Esophagus squamous epithelium (tissue), 5 donors: ENCODE measurements at places on chromosomes 7 and 10.

GRCh38 chr10:61609701-61610100, 53.0 kb upstream of the CABCOCO1 start:
- DNase-seq = no peak

DNA sequence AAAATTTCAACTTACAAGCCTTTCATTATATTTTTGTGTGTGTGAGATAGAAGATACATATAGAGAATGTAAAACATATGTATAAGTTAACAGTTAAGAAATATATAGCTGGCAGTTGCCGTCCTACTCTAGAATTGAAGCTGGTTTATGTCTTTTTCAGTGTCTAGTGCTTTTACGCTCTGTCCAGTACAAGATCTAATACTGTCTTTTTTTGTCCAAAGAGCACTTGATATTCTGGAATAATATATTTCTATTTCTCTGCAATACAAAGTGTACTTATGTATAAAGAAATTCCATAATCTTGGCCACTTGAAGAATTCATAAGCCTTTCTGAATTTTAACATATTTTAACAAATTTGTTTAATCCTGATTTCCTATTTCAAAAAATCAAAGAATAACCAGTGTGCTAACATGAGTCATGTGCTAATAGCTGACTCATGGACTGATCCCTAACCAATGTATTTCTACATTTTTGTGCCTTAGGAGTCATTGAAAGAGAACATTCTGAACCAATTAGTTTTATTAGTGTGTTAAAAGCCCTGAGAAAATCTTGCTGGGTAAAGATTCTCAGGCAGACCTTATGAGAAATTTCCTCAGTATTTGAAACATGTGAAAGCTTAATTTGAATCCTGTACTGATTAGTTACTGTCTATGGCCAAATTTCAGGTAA, 73.2 kb upstream of the CCAR1 start:
- no peak for DNase-seq

DNA sequence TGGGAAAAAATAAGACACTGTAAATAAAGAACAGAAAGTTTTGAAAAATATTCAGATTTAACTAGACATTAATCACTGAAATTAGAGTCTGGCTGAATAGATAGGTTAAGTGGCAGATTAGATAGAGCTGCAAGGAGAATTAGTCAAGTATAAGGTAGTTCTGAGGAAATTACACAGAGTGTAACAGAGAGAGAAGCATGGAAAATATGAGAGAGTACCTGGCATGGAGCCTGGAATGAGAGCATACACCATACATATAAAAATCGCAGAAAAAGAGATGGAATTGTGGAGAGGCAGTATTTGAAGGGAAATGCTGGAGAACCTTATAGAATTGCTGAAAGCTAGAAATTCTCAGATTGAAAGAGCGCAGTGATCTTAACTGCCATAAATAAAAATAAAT, 46.9 kb downstream of the ZNRF2 start:
- no peak for DNase-seq

- DNase-seq = no peak
Measured at GRCh38 chr10:14468726-14469125, 138.0 kb upstream of the FRMD4A start.

GRCh38 chr10:77027141-77027540, 610.5 kb downstream of the KCNMA1 start:
- DNase-seq = no peak

DNA sequence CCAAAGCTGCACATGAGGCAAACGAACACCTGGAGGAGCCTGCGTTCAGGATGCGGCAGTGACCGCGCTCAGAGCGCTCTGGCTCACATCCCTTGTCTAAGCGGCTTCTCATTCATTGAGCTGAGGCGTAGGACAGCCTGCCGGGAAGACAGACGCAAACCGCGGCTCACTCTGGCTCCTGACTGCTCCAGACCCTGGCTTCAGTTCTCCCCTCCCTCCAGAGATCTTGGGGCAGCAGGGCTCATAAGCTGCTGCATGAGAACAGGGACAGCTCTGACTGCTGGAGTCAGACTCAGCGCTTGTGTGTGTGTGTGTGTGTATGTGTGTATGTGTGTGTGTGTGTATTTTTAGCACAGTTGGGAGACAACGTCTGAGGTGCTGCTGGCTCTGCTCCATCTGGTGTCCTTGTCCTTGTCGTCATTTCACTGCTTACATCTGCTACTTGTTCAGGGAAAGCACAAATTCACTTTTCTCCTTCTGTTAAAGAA, 15.8 kb upstream of the LYZL2 start:
- no peak for DNase-seq

DNA sequence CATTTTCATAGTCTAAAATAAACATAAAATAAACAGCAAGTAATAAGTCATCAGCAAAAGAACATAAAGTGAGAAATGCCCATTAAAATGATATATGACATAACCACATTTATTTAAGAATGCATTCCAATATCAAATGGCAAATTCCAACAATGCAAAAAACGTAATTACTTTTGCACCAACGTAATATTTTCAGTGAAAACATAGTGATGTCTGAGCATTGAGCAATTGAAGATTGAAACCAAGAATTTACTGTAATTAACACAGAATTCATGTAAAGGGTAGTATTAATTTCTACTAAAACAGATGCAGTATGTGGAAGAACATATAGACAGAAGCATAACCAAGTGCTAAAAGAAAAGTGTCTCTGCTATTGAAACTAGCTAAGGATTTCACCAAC, 123.0 kb upstream of the TNS3 start:
- DNase-seq = no peak

GRCh38 chr10:96263669-96264068, 7.7 kb downstream of the BLNK start:
- no peak for DNase-seq

GRCh38 chr7:101093906-101094305, 8.6 kb downstream of the TRIM56 start:
- DNase-seq = no peak

DNA sequence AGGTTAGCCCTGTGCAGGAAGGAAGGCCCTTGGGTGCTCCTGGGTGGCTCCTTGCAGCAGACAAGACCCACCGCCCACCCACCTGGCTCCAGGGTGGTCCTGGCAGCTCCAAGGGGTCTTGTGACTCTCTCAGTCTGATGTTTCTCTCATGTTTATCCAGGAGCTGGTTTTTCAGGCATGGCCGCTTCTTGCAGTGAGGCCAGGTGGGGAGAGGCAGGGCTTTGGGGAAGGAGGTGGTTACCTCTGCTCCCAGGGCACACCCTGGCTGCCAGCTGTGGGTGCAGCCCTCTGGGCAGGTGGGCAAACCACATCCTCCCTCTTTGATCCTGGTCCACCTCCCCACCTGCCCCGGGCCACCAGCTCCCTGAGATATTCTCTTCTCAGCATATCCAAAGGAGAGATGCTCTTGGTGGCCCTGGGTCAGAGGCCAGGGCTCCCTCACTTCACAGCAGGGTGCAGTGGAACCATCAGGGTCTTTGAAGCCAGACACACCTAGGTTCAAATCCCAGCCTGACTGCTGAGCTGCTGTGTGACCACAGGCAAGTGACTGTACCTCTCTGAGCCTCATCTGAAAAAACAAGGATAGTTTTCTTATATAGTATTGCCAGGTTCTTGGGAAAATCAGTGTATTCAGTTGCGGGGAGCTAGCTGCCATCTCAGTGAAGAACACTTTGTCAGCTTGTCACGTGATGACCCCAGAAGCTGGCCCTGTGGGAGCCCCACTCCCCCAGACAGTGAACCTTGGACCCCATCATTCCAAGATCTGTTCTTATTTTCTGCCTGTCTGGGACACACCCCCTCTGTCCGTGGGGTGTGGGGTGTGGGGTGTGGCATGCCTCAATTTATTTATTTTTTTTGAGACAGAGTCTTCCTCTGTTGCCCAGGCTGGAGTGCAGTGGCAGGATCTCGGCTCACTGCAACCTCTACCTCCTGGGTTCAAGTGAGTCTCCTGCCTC, 11.5 kb downstream of the GTF2IRD1 start:
- DNase-seq = no peak

DNA sequence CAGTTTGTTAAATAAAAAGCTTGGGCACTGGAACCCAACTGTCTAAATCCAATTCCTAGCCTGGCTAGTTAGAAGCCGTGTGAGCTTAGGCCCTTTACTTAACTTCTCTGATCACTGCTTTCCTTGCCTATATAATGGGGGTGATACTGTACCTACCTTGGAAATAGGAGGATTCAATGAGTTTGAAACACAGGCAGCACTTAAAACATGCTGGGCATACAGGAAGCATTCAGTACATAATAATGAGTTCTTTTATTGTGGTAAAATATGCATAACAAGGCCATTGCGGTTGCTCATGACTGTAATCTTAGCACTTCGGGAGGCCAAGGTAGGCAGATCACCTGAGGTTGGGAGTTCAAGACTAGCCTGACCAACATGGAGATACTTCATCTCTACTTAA, 47.4 kb upstream of the SEPHS1 start:
- DNase-seq = no peak

- DNase-seq = no peak
Measured at GRCh38 chr7:153245809-153246208, 486.3 kb downstream of the ACTR3B start.

DNA sequence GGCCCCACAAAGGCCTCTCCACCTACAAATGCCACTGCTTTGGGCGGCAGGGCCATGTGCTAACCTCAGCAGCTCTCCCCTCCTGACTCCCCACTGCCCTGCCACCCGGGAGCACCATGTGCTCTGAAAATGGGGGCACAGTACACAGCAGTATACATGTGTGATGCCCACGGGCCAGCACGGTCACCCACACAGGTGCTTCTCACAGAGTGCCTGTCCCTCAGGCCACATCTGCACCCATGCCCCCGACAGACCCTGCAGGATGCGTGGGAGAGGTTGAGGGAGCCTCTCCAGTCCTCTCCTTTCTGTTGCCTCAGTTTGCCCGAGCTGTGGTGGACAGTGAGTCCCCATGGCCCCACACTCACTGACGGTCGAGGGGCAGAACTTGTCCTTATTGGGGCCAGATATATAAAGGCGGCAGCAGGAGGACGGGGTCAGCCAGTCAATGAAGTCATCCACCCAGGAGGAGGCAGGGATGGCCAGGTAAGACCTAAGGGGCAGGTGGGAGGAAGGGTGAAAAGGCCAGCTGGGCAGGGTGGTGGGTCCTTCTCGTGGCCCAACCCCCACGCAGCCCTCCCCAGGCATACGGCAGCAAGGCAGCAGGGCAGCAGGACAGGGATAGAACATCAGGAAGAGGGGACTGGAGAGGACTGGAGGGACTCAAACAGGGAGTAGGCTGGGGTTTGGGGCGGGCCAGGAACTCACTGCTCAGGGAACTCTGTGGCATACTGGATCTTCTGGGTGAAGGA, 19.6 kb downstream of the NPC1L1 start:
- no peak for DNase-seq

- no peak for DNase-seq
Measured at GRCh38 chr10:72206511-72207229, 9.1 kb upstream of the ANAPC16 start.

GRCh38 chr10:842795-843194, 88.7 kb downstream of the LARP4B start:
- no peak for DNase-seq

DNA sequence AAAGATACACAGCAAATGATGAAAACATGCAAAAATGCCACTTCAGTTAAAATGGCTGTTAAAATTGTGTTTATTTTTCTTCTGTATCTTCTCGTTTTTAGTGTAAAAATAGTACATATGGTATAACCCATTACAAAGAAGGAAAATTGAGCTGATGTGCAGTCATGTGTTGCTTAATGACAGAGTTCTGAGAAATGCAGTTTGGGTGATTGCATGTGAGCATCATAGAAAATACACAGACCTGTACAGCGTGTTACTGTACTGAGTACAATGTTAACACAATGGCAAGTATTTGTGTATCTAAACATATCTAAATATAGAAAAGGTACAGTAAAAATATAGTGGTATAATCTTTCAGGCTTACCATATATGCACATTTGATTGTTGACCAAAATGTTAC, 7.3 kb downstream of the DMTF1 start:
- DNase-seq = no peak

- DNase-seq = no peak
Measured at GRCh38 chr7:101743995-101744360, 73.4 kb upstream of the CUX1 start.

GRCh38 chr7:131642429-131642828, 86.0 kb upstream of the PODXL start:
- DNase-seq = no peak
